Activated T-cell treated with anti-CD3 and anti-CD28 coated beads for 48 hours (primary cell): ENCODE measurements at places on chromosomes 6 and 20.

- no peak for DNase-seq
These were observed 19.3 kb downstream of the MRAP2 start for GRCh38 chr6:84052883-84053241.

- DNase-seq: no peak
These were observed 162.7 kb upstream of the MLN start for GRCh38 chr6:33966536-33966935.

DNA sequence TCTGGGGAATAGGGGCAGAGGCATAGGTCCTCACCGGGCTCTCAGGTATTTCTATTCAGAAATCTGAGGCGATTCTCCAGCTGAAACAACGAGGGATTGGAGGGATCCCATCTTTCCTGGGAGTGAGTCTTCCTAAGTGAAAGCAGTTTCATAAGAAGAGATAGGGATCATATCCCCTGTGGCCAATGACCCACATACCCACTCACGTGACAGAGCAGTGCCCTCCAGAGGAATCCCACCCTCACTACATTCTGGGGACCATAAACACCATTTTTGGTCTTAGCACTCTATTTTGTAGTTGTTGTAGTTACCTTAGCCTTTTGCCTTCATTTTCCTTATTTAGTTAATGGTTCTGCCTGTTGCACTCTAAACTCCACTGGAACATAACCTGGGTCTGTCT lies 121.1 kb downstream of the GPR63 start:
- DNase-seq: no peak

- no peak for DNase-seq
These were observed 21.8 kb upstream of the SRF start for GRCh38 chr6:43149265-43149664.

DNA sequence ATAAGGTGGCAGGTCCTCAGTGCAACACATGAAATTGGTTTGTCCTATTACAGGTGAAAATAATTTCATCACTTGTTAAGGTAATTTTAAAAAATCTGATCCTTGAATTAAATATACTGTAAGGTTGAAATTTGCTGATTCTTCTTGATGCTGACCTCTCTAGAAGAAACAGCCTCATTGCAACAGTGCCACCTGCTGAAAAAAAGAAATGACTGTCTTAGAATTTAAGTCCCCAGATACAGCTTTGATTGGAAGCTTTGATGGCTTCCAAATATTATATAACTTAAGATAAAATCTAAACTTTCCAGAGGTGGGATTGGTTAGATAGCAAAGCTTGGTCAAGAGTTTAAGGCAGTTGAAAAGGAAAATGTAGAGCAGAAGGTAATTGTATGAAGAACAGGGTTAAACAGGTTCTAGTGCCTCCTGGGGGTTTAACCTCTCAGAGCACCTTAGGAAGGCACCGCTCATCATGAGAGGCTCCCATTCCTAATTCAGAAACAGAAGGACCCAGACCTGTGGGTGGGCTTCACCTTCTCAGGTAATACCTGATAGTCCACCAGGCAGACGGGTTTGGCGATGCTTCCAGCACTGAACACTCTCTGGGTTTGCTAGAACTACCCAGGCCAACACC lies 401.0 kb downstream of the PAX1 start:
- no peak for DNase-seq

- DNase-seq: no peak
These were observed 455.1 kb downstream of the ADGRB3 start for GRCh38 chr6:69090132-69090531.

DNA sequence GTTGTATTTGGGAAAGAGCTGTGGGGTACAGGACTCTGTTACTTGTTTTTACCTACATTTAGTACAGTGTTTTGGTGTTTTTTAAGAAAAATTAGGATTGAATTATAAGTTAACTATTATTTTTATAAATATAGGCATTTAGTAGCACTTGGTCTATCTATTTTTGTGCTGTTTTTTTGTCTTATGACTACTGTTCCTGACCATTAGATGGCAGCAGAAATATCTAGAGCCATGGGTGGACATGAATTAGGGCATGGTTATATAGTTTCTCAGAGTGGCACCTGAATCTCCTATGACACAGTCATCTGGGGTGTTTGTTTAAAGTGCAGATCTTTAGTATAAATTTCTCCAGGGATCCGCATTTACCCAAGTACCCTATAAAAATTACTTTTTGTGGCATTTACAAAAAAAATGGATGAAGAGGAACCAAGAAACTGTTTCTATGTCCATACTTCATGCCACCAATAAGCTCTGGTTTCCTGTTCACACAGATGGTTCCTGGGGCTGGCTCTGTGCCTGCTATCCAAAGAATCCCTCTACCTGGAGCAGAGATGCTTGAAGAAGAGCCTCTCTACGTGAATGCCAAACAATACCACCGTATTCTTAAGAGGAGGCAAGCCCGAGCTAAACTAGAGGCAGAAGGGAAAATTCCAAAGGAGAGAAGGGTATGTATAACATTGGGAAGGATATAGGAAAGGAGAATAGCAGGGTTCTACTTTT lies 19.8 kb downstream of the NFYA start:
- no peak for DNase-seq

DNA sequence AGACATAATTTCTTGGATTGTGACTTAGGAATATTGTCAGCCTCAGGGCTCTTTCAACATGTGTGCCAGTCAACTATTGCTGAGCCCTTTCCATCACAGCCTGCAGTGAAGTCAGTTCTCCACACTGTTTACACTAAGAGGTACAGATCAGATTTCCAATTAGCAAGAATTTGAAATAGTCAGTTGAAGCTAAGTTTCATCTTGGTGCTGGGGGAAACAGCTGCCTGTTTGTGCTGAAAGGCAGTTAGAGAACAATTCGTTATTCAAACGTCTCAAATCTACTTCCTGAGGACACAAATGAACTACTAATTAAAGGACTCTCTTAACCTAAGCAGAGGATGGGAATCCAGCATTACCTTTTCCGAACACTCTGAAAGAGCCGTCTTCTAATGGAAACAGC lies 25.9 kb downstream of the ADGRF1 start:
- no peak for DNase-seq

DNA sequence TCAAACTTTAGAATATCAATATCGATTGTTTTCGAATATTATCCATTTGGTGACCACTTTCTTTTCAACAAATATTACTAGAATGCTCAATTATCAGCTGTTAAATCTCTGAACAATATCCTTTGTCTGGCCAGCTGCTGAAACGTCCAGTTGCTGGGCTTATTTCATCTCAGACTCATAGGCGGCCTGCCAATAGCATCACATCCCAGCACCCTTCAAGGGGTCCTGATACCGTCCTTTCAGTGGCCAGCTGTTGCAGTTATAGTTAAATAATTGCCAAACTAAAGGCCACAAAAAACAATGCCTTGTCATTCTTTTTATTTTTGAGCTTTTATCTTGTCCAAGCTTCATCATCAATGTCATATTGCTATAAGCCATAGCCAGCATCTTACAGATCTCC lies 1006.8 kb upstream of the MANEA start:
- DNase-seq: no peak

GRCh38 chr6:170128811-170129681 lies 161.8 kb downstream of the DLL1 start:
- DNase-seq: no peak

DNA sequence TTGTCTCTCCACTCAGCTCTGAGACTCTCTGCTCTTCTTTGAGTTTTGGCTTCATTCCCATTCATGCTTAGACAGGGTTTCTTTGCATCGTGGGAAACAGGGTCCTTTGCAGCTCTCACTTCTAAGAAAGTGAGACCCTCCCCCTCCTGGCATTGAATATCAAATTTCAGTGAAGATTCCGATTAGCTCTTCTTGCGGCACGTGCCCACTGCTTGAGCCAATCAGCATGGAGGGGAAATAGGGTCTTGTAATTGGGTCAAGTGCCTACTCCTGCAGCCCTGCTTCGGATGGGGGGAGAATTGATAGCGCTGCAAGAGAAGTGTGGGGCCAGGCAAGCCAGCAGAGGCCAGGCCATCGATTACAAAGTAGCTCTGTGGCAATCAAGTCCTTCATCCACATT lies 69.6 kb downstream of the TFAP2C start:
- DNase-seq: no peak

DNA sequence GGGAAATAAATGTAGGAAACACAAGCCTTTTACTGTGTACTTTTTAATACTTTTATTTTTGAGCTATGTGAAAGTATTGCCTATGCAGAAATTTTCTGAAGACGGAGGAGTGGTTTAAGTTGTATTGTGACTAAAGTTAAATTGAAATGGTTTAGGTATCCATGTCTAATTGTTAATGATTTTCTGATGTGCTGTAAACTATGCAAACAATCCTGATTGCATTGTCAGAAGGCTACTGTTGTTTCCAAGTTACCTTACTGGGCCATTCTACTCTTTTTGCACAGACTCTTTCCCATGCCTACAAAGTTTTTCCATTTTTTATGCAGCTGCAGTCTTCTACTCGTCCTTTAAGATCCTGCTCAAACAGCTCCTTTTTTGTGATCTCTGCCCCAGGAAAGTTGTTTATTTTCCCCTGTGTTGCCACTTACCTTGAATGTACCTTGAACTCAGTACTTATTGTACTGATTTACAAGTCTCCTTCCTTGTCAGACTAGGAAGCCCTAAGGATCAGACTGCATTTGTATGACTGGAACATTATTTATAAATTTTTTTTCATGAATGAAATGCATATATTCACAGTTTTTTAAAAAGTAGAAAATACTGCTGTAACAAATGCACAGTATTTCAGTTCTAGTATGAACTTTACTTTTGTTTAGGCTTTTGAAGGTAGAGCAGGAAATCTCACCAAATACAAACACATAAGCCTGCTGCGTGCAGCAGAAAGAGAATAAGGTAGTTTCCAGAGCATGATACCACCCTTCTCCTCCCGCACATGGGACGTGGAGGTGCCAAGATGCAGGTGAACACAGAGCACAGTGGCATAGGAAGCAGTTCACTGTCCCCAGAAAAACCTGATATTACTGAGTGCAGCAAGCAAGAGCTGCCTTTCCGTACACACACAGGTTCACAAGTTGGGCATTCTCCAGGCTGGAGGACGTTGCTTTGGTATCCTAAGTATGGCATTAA lies 97.8 kb downstream of the CRYBG1 start:
- no peak for DNase-seq

DNA sequence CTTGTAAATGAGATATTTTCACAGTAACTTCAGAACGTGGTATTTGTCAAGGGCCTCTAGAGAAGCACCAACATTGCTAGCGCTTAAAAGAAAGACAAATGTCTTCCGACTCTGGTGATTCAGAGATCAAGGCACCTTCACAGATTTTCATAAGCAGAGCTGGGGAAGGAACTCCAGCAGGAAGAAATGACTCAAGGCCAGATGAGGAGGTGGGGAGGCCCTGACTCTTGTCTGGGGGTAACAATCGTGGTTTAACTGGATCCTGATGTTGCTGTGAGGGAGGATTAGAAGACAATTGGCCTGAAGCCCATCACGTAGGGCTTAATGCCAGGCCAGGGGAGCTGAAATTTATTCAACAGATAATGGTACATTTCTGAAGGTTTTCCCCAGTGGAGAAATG lies 122.9 kb upstream of the QKI start:
- no peak for DNase-seq

DNA sequence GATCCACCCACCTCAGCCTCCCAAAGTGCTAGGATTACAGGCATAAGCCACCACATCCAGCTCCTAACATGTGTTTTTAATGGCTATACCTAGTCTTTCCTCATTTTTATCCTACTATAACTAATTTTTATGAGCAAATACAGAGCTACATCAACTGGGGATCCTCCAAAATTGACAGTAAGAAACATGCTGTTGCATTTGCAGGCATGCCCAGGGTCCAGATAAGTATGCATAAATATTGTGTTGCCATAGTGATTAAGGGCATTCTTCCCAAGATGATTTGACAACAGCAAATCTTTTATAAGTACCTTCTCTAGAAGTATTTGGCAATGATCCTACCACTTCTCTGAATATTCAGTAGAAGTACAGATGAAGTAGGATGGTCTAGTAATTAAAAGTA lies 41.9 kb upstream of the MOXD1 start:
- DNase-seq: no peak

GRCh38 chr6:35312807-35313206 lies 15.2 kb downstream of the DEF6 start:
- DNase-seq: no peak

GRCh38 chr6:135163440-135163738 lies 17.7 kb upstream of the MYB start:
- peak; percentile 32 for DNase-seq

- DNase-seq: no peak
These were observed 27.2 kb upstream of the SPAG4 start for GRCh38 chr20:35588397-35588796.

DNA sequence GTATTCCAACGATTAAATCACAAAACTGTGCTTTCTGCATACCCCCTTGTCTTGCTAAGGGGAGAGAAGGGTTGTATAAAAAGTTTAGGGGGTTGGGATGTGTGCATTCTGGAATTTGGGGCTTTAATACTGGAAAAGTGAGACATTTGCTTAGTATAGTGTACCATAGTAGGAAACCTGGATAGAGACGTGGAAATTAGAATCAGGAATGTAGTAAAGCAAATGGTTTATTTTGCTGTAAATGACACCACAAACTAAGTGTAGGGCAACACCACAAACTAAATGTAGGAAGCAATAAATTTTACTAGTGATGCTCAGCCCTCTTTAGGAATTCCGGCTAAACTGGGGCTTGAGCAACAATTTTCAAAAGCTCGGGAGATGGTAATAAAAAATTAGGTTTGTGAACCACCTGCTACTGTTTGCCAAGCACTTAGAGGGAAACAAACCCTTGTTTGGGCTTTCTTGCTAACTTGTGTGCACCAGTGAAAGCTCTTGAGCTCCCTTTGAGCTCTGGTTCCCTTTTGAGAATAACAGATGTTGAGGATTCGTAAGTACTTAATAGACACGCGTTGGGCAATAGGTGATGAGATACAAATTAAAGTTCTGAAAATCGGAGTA lies 13.8 kb downstream of the BRD2 start:
- DNase-seq: no peak

DNA sequence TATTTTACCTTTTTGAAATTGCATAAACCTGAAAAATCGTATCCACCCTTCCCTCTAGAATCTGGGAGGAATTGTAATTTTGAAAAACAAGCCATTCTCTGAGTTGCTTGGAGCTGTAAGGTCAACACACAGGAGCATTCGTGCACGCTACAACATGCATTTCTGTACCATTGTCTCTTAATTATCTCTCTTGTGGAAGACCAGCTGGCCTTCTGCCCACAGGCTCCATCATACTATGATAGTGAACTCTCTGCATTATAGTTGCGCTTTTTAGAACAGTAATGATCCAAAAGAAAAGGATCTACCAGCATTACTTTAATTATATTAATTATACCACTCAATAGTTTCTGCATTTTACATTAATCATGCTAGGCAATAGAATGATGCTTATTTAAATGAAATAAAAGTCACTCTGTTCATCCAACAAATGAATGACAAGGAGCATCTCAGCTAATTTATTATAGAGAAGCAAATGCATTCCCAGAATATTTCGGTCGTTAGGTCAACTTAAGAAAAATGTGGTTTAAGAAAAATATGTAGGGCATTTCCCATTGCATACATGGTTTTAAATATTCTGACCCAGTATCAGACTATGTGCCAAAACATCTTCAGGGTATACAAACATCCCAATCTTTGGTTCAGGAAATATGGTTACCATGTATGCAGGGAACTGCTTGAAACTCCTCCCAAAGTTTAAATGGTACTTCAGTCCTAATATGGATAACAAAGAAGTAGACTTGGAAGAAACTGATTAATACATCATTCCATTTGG lies 263.5 kb downstream of the TFAP2A start:
- no peak for DNase-seq
